ENCODE measurements at places on chromosomes 16 and 17.

GRCh38 chr17:19579867-19580565 is 46.4 kb downstream of the SLC47A1 start:
- DNase-seq: no peak

- no peak for DNase-seq
These were observed 184.4 kb downstream of the MAF start for GRCh38 chr16:79415983-79416640.

DNA sequence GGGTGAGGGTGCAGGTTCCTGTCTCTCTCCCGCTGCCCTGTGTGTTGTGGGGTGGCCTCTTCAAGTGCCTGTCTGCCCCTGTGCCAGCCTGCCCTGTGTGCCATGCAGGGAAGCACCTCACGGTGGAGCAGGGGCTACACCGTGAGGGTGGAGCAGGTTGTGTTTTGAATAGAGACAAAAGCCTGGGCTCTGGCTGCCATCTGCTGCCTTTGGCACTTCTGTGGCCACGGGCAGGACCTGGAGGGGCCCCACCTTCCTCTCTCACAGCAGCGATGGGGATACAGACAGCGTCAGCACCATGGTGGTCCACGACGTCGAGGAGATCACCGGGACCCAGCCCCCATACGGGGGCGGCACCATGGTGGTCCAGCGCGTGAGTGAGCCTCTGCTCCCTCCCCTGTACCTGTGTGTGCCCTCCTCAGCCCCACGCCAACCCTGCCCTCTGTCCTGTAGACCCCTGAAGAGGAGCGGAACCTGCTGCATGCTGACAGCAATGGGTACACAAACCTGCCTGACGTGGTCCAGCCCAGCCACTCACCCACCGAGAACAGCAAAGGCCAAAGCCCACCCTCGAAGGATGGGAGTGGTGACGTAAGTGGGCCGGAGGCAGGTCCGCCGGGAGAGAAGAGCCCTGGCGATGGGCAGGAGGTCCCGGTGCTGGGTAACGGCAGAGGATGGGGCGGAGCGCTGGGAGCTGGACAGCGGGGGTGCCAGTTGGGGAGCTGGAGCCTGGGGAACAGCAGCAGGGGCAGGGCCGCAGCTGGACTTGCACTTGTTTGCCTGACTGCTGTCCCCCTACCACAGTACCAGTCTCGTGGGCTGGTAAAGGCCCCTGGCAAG is 5.4 kb upstream of the C17orf107 start:
- no peak for DNase-seq

DNA sequence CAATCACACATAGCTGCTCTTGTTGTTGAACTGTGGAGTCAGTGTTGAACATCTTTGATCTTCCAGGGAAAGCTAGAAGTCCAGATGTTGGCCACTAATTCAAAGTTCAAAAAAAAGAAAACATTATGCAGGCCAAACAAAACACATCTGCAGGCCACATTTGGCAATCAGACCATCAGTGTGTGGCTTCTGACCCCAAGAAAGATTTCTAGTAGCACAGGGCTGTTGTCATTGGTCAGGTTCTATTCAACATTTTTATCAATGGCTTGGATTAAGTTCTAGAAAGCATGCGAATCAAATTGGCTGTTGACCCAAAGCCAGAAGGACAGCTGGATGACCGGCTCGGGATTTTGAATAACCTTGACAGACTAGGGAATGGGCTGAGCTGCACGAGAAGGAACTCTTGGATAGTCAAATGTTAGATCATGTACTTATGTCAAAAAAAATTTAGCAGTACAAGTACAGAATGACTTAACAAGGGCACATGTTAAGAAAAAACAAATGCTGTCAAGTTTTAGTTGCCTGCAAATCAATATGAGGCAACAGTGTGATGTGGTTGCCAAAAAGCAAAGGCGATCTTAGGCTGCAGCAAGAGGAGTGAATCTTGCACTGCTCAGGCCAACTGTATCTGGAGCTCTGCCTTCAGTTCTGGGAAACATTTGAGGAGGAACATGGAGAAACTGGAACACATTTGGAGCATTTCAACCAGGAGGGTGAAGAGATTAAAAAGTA is 187.6 kb downstream of the RGS9 start:
- peak; percentile 71 for DNase-seq

DNA sequence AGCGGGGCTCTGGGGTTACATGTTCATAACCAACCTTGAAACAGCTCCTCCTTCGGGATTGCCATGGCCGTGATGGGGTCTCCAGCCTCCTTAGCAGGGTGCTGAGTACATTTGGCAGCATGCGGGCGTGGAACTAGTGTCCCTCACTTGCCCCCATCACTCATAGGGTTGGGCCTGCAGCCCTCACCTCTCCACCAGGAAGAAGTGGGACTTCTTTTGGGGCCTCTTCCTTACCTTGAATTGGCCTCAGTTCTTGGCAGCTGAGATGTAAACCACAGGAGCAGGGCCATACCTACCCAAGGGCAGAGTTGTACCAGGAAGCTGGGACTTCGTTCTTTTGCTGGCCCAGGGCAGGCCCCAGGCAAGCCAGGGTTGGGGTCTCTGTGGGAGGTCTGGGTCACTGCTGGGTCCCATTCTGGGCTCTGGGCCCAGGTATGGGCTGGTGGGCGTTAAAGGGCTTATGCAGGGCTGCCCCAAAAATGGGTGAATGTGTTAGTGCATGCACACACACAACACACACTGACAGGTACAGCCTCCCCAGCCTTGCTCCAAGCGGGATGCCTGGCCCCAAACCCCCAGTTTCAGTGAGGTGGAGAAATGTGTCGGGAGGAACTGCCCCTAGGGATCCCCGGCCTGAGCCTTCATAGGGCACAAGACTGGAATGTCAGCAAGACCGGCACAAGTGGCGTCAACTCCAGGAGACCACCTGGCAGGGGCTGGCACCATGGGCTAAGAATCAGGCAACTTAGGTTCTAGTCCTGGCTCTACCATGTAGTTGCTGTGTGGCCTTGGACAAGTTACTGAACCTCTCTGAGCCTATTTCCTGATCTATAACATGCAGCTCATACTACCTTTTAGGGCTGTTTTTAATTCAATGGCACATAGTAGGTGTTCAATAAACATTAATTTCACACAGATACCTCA is 3.9 kb upstream of the KRT15 start:
- DNase-seq: peak; percentile 82

- DNase-seq: no peak
These were observed 49.6 kb downstream of the RTN4RL1 start for GRCh38 chr17:1975573-1975972.

GRCh38 chr17:80724775-80725266 is 180.2 kb downstream of the RPTOR start:
- peak; percentile 53 for DNase-seq

DNA sequence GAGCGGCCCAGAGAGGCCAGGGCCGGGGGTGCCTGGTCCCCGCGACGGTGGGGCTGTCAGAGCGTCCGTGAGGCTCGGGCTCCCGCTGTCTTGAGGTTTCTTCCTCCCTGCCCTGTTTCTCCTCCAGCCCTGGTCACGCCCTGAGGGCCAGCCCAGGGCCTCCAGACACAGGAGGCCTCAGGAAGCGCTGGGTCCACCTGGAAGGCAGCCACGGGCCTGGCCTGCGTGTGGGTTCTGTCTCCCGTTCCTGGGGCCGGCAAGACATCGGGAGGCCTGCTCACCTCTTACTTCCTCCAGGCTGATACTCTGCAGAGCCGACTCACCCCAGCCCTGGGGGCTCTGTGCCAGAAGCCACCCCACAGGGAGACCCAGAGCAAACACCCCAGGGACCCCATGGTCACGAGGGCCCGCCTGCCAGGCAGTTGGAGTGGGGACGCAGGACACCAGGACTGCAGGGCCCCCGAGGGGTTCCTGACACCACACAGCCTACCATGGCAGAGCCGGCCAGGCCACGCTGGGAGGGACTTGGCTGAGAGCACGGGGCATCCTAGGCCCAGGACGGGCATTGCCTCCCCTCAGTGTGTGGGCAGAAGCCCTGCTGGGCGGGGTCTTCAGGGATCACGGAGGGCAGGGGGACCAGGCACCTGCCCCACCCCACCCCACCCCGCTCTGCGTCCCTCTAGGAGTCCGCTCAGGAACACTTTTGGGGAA is 18.9 kb upstream of the CACNA1H start:
- DNase-seq: no peak

GRCh38 chr16:50303605-50304466 is 37.5 kb downstream of the ADCY7 start:
- no peak for DNase-seq

- DNase-seq: no peak
These were observed 29.7 kb upstream of the NGFR start for GRCh38 chr17:49465331-49465903.

DNA sequence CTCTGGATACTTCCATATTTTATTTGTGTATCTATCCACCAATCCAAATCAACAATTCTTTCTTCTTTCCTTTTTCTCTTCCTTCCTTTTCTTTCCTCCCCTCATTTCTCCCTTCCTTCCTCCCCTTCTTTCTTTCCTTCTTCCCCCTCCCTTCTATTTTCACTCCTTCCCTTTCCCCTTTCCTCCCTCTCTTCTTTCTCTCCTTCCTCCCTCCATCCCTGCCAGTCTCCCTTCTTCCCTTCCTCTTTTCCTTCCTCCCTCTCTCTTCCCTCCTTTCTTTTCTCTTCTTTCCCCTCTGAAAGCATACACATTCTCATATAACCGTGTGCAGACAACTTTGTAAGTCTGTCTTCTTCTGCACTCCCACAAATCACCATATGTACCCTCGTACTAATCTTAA is 382.3 kb upstream of the MAF start:
- DNase-seq: no peak

- no peak for DNase-seq
These were observed 9.7 kb downstream of the CDRT4 start for GRCh38 chr17:15457723-15458094.

GRCh38 chr17:77037943-77038342 is 102.8 kb upstream of the SEC14L1 start:
- DNase-seq: no peak

- no peak for DNase-seq
These were observed 330.5 kb upstream of the TNRC6C start for GRCh38 chr17:77628035-77628434.

DNA sequence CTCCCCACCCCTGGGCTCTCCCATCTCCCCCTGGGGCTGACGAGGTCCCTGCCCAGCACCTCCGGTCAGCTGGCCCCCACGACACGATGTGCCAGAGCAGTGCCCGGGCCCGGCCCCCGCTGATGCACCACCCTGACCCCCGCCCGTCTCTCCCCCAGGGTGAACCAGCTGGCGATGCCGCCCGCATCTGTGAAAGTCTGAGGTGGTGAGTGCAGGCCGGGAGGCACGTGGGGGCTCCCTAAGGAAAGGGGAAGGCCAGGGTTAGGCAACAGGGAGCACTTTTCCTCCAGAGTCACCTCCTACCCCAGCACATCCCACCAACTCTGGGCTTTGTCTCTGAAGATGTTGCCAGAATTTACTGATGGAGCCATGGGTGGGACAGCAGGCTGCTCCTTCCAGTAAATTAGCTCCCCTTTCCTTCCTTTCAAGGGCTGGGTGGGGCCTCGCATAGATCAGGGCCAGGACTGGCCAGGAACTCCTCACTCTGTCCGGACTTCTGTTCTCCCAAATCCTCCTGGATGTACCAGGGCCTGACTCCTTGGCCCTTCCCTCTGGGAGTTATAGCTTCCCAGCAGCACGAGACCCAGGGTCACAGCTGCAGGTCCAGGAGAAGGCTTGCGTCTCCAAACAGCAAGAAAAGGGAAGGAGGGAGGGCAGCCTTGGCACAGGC is 18.3 kb downstream of the MYBBP1A start:
- no peak for DNase-seq

DNA sequence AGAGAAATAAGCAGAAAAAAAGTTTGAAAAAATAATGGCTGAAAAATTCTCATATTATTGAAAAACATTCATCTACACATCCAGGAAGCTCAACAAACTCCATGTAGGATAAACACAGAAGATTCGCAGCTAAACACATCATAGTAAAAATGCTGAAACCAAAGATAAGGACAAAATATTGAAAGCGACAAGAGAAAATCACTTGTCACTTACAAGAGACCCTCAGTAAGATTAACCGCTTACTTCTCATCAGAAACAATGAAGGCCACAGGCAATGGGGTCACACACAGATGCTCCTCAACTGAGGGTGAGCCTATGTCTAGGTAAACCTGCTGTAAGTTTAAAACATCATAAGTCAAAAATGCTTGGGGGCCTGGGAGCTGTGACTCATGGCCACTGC is 38.1 kb upstream of the METRNL start:
- no peak for DNase-seq

- DNase-seq: no peak
These were observed 55.2 kb upstream of the GOT2 start for GRCh38 chr16:58789351-58789750.
